AG04449 (cell line): ENCODE measurements at places on chromosomes 2 and 18.
A peak's percentile ranks its signal among the peaks of the same experiment; 100 is the strongest.

- no peak for DNase-seq
Observed at GRCh38 chr2:106185475-106186184, 8.5 kb downstream of the UXS1 start.

DNA sequence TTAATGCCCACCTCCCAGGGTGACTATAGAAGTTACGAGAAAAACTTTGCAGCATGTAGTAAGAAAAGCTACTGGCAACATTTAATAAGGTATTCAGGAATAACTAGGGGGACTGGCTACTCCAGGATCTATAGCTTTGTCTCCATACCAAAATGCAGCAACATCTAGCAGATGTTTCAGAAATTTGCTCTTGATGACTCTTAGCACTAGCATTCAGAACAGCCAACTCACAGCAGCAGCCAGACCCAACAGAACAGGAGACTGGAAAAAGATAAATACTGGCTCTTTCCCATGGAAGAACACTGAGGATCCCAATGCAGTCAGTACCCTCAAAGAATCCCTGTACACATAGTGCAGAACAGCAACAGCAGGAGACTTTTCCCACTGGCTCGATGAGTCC, 105.0 kb downstream of the PRKRA start:
- peak; percentile 19 for DNase-seq

GRCh38 chr2:206915121-206915520, 24.2 kb upstream of the CPO start:
- peak; percentile 86 for DNase-seq

GRCh38 chr18:73891572-73892421, 255.8 kb downstream of the FBXO15 start:
- no peak for DNase-seq

- no peak for DNase-seq
Observed at GRCh38 chr2:157463002-157463401, 19.1 kb upstream of the CYTIP start.

- DNase-seq, result no peak
Observed at GRCh38 chr2:128781585-128782385, 463.1 kb upstream of the HS6ST1 start.

DNA sequence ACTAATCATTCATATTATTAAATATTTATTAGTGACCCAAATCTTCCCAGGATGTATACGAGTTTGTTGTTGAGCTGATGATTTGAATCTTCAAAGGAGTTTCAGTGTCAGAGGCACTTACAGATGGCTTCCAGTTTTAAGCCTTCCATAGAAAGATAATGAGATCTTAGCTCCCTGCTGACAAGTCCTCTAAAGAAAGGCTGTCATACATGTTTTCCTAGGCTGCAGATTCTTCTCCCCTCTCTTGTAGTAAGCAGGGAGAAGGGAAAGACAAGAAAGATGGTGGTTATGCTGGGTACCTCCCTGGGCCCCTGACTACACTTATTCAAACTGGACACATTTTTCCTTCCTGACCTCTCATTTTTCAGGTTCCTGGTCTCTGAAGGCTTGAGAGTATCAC, 8.1 kb upstream of the GAREM1 start:
- DNase-seq, result no peak

- no peak for DNase-seq
Observed at GRCh38 chr2:7915302-7916091, 766.4 kb upstream of the ID2 start.

DNA sequence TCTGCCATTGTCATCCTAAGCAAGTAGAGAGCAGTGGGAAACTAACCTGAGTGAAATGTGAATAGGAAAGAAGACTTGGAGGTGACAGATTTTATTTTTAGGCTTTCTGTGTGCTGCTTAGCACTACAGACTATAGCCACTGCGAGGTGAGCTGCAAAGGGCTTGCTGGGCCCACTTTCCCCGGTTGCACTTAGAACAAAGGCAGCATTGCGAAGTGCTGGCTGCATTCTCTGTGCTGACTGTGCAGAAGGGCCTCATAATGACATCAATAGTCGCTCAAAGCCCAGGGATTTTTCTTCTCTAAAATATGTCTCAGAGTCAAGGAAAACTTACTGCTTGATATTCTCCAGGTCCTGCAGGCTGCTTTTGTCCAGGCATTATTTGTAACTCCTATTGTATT, 592.1 kb downstream of the TDRD15 start:
- DNase-seq, result no peak

- DNase-seq, result no peak
Observed at GRCh38 chr2:33136566-33136965, 189.8 kb downstream of the LTBP1 start.

DNA sequence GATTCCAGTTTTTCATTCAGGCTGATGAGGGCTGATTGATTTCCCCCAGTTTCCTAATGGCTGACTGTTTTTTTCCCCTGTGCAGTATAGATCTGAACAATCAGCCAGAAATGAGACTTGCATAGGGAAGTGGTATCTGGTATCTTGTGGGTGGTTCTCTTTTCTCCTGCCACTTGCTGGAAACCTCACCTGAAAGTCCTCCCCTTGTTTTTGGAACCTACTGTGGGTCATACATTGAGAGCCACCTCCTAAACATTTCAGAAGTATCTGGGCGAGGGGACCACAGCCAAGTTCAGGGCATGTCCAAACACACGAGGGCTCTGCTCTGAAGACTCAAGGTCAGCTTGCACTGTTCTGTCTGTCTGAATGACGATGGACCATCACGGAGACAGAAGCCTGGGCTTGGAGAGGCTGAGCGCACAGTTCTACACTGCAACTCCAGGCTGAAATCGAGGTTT, 19.3 kb downstream of the ALPK2 start:
- DNase-seq, result no peak

GRCh38 chr18:23231340-23232021, 96.2 kb downstream of the CABLES1 start:
- peak; percentile 96 for DNase-seq

- DNase-seq, result no peak
Observed at GRCh38 chr2:18172607-18173006, 294.1 kb downstream of the KCNS3 start.

DNA sequence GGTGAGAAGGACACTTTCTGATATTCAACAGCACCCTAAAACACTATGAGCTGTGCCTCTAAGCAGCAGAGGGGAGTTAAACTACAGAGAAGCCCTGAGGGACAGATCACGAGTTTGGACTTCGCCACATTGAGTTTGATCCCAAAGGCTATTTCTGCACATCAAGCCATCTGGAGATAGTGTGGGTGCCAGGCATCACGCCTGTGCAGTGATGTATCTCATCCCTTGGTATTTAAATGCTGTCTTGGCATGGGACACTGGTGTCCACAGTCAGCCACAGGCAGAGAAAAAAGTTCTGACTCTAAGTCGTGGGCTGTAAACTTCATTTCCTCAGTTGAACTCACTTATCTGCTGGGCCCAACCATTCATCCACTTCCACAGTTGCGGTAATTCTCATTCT, 742.3 kb upstream of the CELF4 start:
- DNase-seq, result no peak

GRCh38 chr2:215826838-215827441, 186.4 kb downstream of the MREG start:
- DNase-seq, result no peak

DNA sequence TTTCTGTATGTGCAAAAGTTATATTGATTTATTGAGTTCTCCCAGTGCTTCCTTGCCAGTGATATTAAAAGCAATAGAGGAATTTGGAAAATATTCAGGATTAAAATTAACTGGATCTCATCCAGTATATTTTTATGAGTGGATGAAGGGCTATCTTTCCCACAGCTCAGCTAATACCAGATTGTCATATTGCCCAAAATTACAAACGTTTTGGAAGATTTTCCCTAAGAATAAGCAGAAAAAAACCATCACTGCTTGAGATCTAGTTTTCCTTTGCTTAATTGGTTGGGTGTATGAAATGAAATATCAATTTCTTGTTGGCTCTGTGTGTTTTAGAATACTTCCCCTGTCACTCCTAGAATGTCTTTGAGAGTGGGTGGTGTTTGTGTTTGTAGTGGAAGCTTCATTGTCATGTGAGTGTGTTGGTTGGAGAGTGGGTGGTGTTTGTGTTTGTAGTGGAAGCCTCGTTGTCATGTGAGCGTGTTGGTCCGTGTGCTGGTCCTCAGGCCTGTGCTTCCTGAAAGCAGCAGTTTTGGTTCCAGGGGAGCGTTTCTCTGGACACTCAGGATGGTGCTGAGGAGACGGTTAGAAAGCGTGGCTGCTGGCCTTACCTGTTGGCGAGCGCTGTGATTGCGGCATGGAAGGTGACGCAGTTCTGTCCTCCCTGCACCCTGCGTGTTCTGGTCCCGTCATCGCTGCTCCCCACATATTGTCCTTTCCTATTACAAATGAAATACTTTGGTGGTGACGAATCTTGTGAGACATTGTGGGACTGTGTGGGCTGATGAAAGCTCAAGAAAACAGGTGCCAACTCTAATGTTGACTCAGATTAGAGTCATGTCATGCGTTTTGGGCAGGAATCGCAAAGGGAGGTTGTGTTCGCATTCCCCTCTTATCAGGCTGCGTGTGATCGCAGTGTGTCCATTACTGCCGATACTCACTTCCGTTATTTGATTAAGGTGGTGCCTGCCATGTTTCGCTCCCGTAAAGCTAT, 12.4 kb downstream of the ASB1 start:
- DNase-seq, result no peak

DNA sequence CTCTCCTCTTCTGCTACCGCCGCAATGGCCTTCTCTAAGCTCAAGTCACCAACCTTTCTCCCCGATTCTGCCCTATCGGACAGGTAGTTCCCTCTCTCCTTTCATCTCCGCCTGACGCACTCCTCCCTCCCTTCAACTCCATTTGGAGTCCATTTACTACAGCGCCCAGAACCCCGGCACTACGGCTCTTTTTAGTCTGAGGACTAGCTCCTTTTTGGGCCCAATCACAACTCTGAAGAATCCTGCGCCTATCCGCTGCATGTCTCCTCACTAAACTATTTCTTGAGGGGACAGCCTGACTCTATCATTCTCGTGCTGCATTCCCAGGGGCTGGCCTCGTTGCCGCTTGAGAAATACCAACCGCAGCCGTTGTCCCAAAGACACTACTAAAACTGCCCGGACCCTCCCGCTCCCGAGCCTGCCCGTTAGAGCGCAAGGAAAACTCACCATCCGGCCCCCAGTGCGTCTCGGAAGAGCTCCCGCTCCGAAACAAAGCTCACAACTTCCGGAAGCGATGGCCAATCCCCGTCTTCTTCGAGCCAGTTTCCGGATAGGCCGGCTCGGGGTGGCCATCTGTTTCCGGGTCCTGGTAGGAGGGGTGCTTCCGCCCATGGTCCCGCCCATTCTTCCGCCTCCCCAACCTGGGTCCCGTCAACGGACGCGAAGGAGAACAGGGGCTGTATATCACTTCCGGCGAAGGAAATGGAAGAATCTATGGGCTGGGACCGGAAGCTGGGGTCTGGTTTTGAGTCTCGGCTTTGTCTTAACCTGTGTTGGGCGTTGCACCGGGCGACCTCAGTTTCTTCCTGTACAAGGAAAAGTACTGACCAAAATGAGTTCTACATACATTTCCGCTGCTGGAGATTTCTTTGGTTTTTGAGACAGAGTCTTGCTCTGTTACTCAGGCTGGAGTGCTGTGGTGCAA, at the start of gene TPRKB:
Gene TPRKB, minus strand, starts transcription at position 491 of the 925 bp plus-strand sequence. CDS start 2,776 bp downstream, outside the sequence.
- peak; percentile 67 for DNase-seq

GRCh38 chr2:220279372-220279771, 651.9 kb downstream of the SLC4A3 start:
- DNase-seq, result peak; percentile 86

- no peak for DNase-seq
Observed at GRCh38 chr2:133675-134593, 87.6 kb upstream of the FAM110C start.

- DNase-seq, result no peak
Observed at GRCh38 chr2:111664275-111664850, 219.6 kb downstream of the ANAPC1 start.

GRCh38 chr2:28906376-28906775, 11.9 kb downstream of the WDR43 start:
- no peak for DNase-seq

DNA sequence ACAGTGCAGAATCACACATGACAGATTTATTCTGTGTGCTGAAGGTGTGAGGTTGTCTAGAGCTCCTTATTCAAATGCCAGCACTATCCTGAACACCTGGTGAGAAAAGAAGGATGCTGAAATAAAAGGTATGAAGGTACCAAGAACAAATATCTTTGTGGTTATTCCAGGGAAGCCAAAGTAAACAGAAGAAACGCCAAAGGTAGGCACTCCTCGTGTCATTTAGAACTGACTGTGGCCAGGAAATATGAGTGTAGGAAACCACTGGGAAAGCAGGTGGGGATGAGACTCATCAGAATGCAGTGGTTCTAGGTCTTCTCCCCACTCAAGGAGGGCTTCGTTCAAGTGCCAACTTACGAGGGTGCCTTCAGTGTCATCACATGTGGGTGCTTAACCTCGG, 80.8 kb downstream of the KIF5C start:
- DNase-seq, result no peak

- DNase-seq, result no peak
Observed at GRCh38 chr2:158266111-158266510, 164.4 kb downstream of the UPP2 start.

- DNase-seq, result no peak
Observed at GRCh38 chr2:195672674-195673073, 15.6 kb downstream of the SLC39A10 start.

DNA sequence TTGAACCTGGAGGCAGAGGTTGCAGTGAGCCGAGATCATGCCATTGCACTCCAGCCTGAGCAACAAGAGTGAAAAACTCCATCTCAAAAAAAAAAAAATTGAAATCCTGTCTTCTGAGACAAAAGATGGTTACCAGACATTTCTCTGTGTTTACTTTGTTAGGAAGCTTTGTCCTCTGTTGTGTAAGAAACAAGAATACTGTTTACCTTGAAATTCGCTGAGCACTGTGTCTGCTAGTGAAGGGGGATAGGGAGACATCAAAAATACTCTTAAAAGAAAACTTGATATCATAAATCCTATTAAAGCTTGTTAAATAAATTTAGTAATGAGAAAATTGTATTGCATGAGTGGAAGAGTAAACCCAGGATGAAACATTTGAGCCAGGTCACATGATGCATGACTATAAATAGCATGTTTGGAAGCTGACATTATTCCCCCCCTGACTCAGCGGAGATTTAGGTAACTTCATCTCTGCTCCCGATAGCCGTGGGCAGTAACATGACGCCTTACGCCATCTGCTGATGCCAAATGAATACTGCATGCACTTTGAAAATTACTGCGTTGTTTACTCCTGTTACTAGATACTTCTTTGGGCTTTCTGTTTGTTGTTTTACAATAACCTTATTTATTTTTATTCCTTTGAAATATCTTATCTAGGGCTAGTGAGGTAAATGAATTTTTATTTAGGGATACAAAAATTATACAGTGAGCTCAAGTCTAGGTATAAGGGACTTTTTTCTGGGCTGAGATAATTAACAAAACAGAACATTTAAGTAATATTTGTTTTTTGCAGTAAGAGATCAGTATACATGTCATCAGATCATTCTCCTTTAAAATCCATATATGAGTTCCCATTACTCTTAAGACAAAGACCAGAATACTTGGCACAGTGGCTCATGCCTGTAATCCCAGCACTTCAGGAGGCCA, 134.9 kb downstream of the MAP3K20 start:
- peak; percentile 86 for DNase-seq
